NCI-H524 (cell line): ENCODE measurements at places on chromosomes 7 and 10.

GRCh38 chr7:74362266-74362665 is 73.1 kb downstream of the CLIP2 start:
- DNase-seq = no peak

DNA sequence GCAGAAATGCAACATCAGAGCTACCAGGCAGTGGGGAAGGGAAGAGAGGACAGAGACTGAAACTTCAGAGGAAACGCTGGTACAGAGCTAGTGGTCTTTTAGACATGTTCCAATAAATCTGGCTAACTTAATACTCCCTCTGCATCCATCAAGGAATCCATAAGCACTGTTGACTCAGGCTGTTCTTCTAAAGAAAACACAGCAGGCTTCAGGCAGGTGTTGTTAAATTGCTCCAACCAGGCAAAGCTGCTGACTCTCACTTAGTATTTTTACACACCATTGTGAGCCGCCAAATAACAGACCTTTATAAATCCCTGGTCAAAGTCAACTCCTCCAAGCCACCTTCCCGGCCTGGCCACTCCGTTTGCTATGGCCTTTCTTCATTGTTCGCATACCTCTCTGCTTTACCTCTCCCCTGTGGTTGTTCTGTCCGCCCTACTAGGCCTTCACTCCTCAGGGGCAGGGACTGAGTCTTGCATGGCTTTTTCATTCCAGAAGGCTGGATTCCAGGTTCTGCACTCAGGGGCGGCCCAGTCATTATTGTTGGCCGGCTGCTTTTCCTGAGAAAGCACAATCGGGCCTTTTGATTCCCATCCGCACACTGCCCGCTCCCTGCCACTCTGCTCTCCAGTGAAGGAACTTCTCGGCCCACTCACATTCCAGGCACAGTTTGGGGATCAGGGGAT is 18.4 kb downstream of the CREB3L2 start:
- no peak for DNase-seq

GRCh38 chr10:60234551-60234950 is 155.1 kb downstream of the ANK3 start:
- DNase-seq = no peak

- no peak for DNase-seq
Measured at GRCh38 chr7:47992446-47992845, 13.0 kb upstream of the HUS1 start.

- DNase-seq = no peak
Measured at GRCh38 chr7:134855442-134855841, 76.0 kb downstream of the CALD1 start.

- no peak for DNase-seq
Measured at GRCh38 chr7:106501605-106502580, 159.1 kb downstream of the CCDC71L start.

GRCh38 chr10:120494313-120494710 is 37.3 kb downstream of the PLPP4 start:
- no peak for DNase-seq

- no peak for DNase-seq
Measured at GRCh38 chr7:96685353-96685752, 24.3 kb downstream of the SEM1 start.
